ENCODE measurements at places on chromosomes 6 and 20.

DNA sequence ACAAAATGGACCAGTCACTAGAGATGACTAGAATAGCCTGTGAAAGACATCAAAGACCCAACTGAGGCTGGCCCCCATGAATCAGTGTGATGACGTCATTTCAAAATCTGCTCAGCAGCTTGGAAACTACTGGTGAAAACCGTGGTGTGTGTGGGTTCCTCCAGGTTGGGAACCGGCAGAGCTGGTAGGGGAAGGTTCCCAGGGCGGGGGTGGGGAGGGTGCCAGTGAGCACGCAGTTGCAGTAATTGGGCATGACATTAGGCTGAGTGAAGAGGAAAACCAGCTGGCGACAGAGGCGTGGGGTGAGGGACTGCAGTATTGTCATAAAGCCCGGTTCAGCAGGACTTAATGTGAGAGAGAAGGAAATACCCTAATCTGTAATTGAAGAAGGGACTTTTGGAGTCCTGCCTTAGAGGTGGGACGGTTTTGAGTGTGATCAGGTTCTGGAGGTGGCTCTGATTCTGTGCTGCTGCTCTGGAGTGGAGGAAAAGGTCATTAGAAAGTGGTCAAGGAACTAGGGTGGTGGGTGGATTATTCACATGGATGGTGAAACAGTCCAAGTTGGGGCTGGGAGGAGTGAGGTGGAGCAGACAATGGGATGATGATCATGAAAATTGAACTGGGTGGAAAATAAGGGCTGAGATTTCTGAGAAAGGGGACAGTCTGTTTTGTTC is 52.0 kb upstream of the MTHFD1L start:
- no peaks in the 10 kb centered on the region for H3K4me1 ChIP-seq
- H3K4me3 ChIP-seq: no peak overlapping the region
- H3K27ac ChIP-seq: no peak overlapping the region
- H3K36me3 ChIP-seq: peaks cover 80% of the 10 kb centered on the region

GRCh38 chr6:39520411-39520810 is 197.9 kb upstream of the KCNK16 start:
- no peak overlapping the region for H3K4me3 ChIP-seq
- no peak for DNase-seq
- no peaks in the 10 kb centered on the region for H3K36me3 ChIP-seq
- no peaks in the 10 kb centered on the region for H3K4me1 ChIP-seq
- H3K27me3 ChIP-seq: no peaks in the 10 kb centered on the region

DNA sequence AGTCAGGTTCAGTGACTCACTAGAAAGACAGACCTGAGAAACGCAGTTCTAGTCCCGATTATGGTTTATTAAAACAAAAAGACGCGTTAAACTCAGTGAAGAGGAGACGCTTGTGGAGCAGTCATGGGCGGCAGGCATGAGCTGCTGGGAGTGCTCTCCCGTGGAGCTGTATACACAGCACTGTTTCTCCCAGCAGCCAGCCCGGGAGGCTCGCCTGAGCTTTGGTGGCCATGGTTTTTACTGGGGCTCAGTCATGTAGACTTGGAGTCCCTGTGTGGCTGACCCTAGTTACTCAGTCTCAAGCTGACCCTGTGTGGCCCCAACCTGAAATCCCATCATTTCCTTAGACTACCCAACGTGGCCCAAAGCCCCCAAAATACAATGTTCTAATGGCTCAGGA is 41.2 kb upstream of the BHLHE23 start:
- no peak overlapping the region for H3K27ac ChIP-seq
- H3K4me3 ChIP-seq: no peak overlapping the region
- DNase-seq: no peak
- H3K27me3 ChIP-seq: no peaks in the 10 kb centered on the region
- H3K36me3 ChIP-seq: no peaks in the 10 kb centered on the region

DNA sequence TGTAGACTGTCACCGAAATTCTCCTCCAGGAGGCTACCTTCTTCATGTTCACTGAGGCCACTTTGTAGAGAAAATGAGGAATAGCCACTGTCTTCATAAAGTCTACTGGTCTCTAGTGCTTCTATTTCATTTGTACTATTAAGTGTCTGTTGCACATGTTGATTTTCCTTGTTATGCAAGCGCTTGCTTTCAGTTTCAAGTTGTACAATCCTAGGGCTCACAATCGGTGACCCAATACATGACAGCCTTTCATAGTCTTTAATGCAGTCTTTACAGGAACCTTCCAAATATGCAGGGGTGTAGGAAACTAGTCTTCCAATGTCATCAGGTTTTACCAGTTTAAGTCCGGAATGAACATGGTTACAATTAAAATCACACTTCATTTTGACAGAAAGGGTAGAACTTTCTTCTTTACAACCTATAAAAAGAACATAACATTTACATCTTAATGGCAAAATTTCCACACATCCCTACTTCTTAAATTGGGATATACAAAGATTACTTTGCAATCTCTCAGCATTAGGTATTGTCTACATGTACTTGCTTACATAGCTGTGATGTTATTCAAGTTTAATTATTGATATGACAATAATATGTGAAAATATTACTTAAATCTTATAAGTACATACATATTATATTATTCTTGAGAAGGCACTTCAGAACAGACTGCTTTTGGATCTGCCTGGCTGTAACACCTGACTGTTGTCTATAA is 7.5 kb downstream of the FBXO5 start:
- H3K27ac ChIP-seq: no peak overlapping the region
- no peaks in the 10 kb centered on the region for H3K27me3 ChIP-seq
- H3K4me3 ChIP-seq: no peak overlapping the region
- DNase-seq: no peak

GRCh38 chr20:9359561-9360308 is 154.7 kb upstream of the LAMP5 start:
- H3K4me1 ChIP-seq: peaks cover 16% of the 10 kb centered on the region
- peak; percentile 56 for DNase-seq
- H3K27ac ChIP-seq: peak overlapping the region; percentile 16
- H3K36me3 ChIP-seq: peaks cover 3% of the 10 kb centered on the region
- no peaks in the 10 kb centered on the region for H3K27me3 ChIP-seq

GRCh38 chr20:17910828-17911294 is 57.7 kb downstream of the SNX5 start:
- no peaks in the 10 kb centered on the region for H3K36me3 ChIP-seq
- H3K4me1 ChIP-seq: peaks cover 4% of the 10 kb centered on the region

GRCh38 chr20:59821201-59821600 is 112.2 kb downstream of the SYCP2 start:
- H3K4me1 ChIP-seq: no peaks in the 10 kb centered on the region
- H3K36me3 ChIP-seq: no peaks in the 10 kb centered on the region
- no peak overlapping the region for H3K4me3 ChIP-seq
- no peak overlapping the region for H3K27ac ChIP-seq

DNA sequence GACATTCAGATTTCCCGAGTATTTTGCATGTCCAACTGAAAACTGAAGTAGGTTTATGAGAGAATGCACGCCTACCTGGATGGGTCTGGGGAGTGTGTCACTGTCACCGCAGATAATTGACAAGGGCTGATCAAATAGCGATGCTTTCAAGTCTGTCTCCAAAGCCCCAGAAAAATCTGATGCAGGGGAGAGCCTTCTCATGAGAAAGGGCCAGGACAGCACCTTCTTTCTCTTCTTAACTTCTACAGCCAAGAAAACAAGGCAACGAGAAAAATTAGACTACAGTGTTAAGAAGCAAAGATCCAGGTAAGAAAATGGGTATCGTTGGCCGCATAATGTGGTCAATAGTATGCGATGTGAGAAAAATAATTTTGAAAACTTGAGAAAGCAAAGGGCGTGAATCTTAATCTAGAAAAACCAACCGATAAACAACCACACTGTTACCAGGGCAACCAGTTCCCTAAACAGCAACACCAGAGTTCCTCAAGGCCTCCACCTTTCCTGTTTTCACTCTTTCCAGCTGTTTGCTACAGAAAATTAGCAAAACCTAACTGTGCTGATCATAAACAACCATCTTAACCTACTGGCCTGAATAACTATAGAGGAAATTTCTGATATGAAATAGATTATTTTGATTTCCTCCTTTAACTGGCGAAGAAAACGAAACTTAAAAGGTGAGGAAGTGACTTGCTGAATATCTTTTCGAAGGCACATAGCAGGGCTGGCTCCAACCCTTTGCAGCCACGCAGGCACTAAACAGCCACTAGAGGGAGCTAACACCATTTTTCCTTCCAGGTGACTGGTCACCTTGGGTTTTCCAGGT is 2.6 kb downstream of the TAGAP start:
- H3K36me3 ChIP-seq: no peaks in the 10 kb centered on the region
- no peak overlapping the region for H3K27ac ChIP-seq
- DNase-seq: peak; percentile 66
- H3K4me3 ChIP-seq: no peak overlapping the region

- peaks cover 39% of the 10 kb centered on the region for H3K27me3 ChIP-seq
- H3K4me3 ChIP-seq: no peak overlapping the region
- no peak overlapping the region for H3K27ac ChIP-seq
Measured at GRCh38 chr20:672963-673602, 2.5 kb downstream of the SCRT2 start.

DNA sequence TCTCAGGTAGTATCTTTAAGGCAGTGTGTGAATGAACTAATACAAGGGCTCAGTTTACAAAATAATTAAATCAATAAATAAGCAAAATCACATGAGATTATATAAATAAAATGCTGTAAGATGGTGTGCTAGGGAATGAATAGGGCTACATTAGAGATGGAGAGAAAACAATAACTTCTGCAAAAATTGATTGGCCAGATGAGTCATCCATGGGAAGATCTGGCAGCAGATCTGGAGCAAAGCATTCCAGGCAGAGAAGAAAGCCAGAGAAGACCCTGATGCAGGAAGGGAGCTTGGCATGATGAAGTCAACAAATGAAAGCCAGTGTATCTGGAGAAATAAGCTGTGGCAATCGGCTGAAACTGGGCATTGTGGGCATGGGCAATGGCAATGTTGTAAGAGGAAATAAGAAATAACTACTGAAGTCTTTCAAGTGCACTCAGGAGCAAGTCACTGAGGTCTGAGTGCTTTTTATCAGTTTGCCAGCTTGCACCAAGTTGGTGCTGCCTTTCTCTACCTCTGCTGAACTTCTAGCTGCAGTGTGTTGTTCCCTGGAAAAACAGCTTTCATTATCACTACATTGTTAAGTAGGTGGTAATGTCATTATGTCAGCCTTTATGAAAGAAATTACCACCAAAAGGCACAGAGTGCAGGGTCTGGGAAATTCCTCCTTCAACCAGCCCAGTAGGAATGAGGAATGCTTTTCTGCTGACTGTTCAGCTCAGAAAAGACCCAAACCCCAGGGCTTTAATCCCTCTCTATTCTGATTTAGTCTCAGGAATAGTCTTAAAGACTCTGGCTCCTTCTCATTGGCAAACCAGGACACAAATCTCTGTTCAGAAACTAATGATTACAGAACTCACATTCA is 231.6 kb downstream of the HTR1B start:
- H3K4me1 ChIP-seq: peaks cover 7% of the 10 kb centered on the region
- no peaks in the 10 kb centered on the region for H3K36me3 ChIP-seq
- peak overlapping the region; percentile 59 for H3K27ac ChIP-seq
- no peak overlapping the region for H3K4me3 ChIP-seq
- no peaks in the 10 kb centered on the region for H3K27me3 ChIP-seq

DNA sequence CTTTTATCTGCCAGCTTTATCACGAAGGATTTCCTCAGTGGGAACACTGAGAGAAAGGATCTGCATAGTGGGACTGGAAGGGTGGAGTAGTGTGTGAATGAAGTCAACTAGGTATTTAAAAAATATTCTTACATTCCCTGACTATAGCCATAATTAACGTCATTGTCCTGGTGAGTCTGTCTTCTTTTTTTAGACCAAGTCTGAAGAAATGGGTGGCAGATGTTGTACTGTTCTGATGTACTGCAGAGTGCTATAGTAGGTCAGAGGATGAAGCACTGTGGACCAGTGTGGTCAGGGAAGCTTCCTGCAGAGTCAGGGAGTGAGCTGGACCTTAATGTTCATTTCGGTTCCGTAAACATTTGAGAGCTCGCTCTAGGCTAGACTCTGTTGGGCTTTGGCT is 11.9 kb downstream of the TULP4 start:
- no peak overlapping the region for H3K27ac ChIP-seq
- H3K27me3 ChIP-seq: no peaks in the 10 kb centered on the region
- peak overlapping the region; percentile 4 for H3K4me3 ChIP-seq
- peaks cover 8% of the 10 kb centered on the region for H3K36me3 ChIP-seq

DNA sequence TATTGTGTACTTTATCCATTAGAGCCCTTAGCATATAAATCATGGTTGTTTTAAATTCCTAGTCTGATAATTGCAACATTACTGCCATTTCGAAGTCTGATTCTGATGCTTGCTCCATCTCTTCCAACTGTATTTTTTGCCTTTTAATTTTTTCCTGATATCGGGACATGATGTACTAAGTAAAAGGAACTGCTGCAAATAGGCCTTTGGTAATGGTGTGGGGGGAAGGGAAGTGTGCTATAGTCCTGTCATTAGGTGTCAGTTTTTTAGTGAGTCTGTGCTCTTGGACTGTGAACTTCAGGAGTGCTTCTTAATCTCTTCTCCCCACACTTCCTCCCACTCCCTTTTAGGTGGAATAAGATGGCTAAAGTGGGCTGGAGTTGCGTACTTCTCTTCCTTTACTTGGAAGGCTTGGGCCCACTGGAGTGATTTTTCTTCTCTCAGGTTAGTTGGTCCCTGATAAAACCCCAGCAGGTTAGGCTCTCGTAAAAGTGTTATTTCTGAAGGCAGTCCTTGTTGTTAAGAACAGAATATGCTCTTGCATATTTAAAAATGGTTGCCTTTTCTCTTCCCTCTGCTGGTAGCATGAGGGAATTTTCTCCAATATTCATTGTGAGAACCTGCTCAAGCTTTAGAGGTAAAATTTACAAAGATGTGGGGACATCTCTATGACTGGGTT is 18.1 kb downstream of the STXBP5 start:
- H3K27me3 ChIP-seq: no peaks in the 10 kb centered on the region
- H3K4me3 ChIP-seq: no peak overlapping the region
- H3K36me3 ChIP-seq: no peaks in the 10 kb centered on the region
- no peaks in the 10 kb centered on the region for H3K4me1 ChIP-seq
- H3K27ac ChIP-seq: no peak overlapping the region
- DNase-seq: no peak

DNA sequence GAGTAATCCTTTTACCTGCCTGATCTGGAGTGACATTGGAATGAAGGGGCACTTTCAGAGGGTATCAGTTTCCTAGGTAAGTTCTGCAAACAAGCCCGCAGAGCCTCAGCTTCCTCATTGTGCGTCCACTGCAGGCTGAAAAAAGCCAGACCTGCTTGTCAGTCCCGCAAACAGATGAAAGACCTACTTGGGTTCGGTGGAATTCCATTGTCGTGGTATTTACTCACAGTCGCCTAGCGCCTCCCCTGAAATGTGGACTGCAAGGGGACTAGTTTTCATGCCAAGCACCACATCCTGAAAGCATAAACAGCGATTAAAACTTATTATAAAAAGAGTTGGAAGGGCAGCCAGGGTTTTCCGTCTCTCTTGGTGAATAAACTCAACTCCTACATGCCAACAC is 121.5 kb downstream of the PAX1 start:
- DNase-seq: peak; percentile 35
- no peak overlapping the region for H3K27ac ChIP-seq
- peaks cover 2% of the 10 kb centered on the region for H3K4me1 ChIP-seq
- no peaks in the 10 kb centered on the region for H3K36me3 ChIP-seq
- no peak overlapping the region for H3K4me3 ChIP-seq

Measured in neuronal stem cell (in vitro differentiated cells).